ENCODE measurements at places on chromosomes 5 and 9.

DNA sequence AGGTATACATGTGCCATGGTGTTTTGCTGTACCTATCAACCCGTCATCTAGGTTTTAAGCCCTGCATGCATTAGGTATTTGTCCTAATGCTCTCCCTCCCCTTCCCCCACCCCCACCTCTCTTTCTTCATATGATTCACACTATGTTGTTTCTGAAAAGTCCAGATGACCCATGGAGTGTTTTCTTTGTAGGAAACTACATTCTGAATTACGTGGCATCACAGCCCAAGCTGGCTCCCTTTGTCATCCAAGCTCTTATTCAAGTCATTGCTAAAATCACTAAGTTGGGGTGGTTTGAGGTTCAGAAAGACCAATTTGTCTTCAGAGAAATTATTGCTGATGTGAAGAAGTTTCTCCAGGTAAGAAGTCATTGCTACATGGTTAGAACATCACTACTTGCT is 30.4 kb downstream of the RANBP17 start:
- DNase-seq: no peak

- no peak for DNase-seq
These were observed 7.7 kb downstream of the AHRR start for GRCh38 chr5:329121-329735.

DNA sequence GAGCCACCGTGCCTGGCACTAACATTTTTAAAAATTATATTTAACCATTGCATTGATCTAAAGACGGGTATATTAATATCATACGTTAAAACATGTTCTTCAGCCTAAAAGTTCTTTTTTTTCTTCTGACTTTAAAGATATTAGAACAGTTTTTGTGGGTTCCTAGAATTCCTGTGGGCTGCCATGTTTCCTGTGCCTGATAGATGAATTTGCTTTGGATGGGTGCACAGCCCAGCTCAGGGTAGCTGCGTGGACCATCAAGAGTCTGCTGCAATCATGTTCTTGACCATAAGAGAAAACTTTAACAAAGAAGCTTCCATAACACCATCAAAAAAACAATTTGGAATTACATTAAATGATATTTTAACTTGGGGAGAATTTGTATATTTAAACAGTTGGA is 2.4 kb upstream of the LAMC3 start:
- no peak for DNase-seq

- no peak for DNase-seq
These were observed 56.2 kb downstream of the CNTLN start for GRCh38 chr9:17191082-17191481.

- no peak for DNase-seq
These were observed 203.2 kb downstream of the RAB3C start for GRCh38 chr5:58786035-58786434.

DNA sequence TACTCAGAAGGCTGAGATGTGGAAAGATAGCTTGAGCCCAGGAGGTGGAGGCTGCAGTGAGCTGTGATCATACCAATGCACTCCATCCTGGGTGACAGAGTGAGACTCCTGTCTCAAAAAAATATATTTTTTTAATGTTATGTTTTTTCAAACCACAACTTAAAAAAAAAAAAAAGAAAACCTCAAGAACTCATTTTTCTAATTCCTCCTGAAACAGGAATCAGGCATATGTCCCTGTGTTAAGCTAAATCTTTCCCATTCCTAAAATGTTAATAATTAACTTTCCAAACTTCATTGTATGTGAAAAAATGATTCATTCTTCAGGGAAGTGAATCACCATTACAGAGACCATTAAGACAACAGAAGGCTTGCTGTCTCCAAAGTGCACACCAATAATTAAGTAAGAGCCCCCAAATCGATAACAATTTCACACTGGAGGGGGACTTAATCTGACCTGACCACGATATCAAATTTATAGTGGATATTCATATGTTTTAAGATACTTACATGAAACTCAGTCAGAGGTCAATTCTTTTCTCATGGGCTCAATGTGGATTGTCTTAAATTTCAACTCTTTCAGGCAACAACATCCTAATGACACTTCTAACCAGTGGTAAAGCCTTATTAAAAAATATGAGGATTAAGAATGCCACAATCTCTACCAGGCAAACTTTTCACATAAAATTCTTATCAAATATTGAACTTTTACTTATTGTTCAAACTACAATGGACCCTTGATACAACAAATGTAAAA is 5.2 kb downstream of the CEMIP2 start:
- DNase-seq: no peak

DNA sequence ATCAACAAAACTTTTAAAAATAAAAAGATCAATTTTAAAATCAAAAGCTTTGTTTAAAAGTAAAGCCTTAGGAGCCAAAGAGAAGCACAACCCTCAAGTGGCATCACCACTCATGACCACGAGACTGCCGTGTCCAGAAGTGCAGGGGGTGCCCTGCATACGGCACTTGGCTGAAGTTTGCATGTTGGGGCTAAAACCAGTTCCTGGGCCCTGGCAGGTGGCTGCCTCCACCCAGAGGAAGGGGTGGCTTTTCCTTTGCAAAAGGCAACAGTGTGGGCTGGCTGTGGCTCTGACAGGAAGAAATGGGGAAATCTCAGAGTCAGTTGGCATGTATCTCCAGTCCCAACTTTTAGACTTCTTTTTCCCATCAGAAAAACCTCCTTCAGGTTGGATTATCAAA is 15.3 kb downstream of the TRMO start:
- peak; percentile 30 for DNase-seq

GRCh38 chr5:62343428-62343827 is 37.4 kb downstream of the KIF2A start:
- DNase-seq: no peak

DNA sequence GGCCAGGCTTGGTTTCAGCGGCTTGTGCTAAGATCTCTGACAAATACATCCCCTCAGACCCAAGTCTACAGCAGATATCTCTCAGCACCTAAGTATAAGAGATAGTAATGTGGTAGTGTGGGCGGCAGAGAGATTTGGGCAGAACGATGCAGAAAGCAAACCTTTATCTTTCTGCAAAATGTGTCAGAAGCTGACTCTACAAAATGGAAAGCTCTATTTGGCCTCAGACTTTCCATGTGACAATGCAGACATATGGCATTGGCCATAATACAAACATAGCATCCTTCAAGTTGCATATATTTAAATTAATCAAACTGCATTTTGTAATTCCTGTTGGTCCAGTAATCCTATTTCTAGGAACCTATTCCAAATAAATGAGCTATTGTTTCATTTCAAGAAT is 102.5 kb upstream of the RAI14 start:
- no peak for DNase-seq

DNA sequence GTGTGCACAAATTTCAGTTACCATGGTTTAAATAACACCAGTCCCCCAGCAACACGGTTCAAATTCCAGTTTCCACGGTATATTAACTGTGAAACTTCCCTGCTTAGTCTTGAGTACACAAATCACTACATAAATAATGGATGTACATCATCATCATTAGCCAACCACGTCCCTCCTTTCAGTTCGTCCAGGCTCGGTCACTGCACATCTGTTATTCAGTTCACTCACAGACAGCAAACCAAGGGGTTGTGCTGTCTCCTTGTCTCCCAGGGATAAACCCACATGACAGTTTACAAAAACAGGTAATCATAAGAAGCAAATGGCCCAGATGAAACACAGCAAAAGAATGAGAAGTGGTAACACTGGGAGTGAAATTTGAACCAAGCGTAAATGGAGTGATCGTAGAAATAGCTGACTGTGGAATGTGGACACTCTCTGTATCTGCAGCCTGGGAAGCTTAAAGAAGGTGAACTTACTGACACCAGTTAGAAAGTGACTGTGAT is 61.0 kb upstream of the RAD23B start:
- no peak for DNase-seq

GRCh38 chr9:28413471-28413870 is 840.2 kb upstream of the C9orf72 start:
- DNase-seq: no peak

DNA sequence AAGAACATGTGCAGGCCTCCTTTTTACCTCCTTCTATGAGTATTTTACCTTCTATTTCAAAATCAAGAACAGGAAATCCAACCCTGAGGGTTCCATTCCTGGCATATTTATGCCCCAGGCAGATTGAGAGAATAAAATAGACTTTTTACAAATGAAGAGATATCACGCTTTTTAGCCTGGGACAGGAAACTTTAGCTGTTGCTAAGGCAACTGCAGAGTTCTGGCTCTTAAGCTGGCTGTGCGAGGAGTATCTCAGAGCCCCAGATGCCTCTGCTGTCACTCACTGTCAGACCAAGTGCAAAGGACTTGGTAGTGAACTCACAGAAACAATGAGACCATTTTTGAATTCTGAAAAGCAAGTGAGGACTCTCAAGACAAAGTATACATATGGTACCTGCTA is 69.5 kb upstream of the HSPB3 start:
- DNase-seq: no peak

DNA sequence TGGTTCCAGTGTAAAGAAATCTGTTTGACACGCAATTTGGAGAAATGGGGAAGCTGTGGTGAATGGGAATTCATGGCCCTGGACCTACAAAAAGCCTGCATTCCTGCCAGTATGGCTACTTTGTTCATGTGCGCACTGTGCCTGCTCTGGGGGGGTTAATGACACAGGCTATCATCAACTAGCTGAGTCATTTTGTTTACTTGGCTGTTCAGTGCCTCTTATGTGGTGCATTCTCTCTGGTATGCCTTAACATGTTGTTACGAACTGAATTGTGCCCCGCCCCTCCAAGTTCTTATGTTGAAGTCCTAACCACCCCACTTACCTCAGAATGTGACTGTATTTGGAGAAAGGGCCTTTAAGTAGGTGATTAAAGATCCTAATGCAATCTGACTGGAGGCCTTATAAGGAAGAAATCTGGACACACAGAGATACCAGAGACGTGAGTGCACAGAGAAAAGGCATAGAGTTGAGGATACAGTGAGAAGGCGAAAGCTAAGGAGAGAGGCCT is 20.4 kb upstream of the UBAP1 start:
- no peak for DNase-seq
